ENCODE measurements at places on chromosomes 5 and 9. TPM values are rescaled to one million over a fixed set of nuclear protein-coding genes. Genes with fewer than 3 reads are reported as not detected.

The RNF208 gene
- not detected for total RNA-seq

The PCDHGA6 gene
- total RNA-seq: 2.2 TPM

The DAB2IP gene
- 3.7 TPM for total RNA-seq

The PCDHGB6 gene
- 2.5 TPM for total RNA-seq

The LEAP2 gene
- 0.37 TPM for total RNA-seq

The FOXD1 gene
- total RNA-seq: 1.4 TPM

The UQCRQ gene
- total RNA-seq: 135 TPM

The ERAP2 gene
- total RNA-seq: 44.8 TPM

The INSYN2B gene
- total RNA-seq: 6.6 TPM

The C5orf22 gene
- total RNA-seq: 14.1 TPM

The TNC gene
- 93.6 TPM for total RNA-seq

The C5orf52 gene
- not detected for total RNA-seq

The SPINK13 gene
- not detected for total RNA-seq

The SHISAL2B gene
- not detected for total RNA-seq

The DBH gene
- not detected for total RNA-seq

The SPATA31D1 gene
- not detected for total RNA-seq

The CYLC2 gene
- not detected for total RNA-seq

The BRD8 gene
- total RNA-seq: 45.7 TPM
